ENCODE measurements at places on chromosomes 5 and 9.

- DNase-seq = no peak
Observed at GRCh38 chr9:83584995-83585394, 37.9 kb upstream of the IDNK start.

DNA sequence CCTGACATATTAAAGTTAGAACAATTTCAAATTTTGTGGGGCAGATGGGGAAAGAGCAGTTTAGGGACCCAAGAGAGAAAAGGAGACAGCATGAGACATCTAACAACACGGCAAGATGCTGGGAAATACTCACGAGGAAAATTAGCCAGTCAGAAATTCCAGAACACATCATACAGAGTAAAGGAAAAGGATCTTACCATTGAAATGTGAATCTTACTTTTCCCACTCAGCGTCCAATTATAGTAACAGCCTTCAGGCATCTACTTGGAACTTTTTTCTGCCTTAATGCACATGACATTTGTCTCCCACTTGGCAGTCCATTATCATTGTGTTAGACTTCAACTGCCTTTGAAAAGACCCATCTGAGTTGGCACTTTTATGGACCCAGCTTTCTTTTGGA is 189.7 kb upstream of the SLC27A6 start:
- DNase-seq = no peak

- DNase-seq = no peak
Observed at GRCh38 chr5:138243794-138244193, 30.6 kb downstream of the GFRA3 start.

GRCh38 chr5:168055141-168055683 is 236.2 kb upstream of the WWC1 start:
- no peak for DNase-seq

GRCh38 chr5:72109625-72110024 is 2.4 kb downstream of the MAP1B start:
- DNase-seq = no peak

GRCh38 chr9:15935661-15936305 is 382.9 kb downstream of the CCDC171 start:
- DNase-seq = no peak

DNA sequence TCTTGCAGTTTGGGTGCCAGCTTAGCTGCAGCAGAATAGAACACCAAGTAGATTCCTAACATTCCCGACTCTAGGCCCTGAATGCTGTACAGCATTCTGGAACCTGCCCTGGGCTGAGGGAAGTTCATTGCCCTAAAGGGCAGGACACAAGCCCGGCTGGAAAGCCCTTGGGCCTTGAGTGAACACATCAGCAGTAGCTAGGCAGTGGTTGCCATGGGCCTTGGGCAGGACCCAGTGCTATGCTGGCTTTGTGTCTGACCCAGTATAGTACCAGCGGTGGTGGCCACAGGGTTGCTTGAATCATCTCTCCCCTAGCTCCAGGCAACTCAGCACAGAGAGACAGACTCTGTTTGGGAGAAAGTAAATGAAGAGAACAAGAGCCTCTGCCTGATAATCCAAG is 137.8 kb downstream of the AGTPBP1 start:
- no peak for DNase-seq

DNA sequence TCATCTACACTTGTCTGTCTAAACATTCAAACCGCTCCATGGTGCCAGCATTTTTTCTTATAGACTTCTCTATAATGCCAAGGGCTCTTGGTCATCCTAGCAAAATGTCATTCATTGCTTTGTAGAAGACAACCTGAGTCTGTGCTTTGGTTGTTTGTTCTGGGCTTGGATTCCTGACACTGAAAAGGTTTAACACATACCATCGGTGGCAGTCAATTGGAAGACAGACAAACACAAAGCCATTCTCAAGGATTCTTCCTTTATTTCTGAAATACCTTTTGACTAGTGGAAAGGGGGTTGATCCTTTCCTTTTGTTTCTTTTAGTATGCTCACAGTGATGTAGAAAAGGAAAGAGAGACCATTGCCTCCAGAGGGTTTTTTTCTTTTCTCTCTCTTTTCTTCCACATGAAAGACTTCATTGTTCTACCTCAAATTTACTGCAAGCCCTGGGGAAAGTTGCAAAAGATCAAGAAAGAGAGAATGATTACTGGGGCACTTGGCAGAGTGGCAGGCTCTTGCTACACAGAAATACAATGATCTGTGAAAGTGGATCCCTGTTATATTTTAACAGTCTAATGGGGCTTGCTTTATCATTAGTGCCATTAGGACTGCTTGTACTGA is 66.4 kb upstream of the TMC1 start:
- DNase-seq = no peak

DNA sequence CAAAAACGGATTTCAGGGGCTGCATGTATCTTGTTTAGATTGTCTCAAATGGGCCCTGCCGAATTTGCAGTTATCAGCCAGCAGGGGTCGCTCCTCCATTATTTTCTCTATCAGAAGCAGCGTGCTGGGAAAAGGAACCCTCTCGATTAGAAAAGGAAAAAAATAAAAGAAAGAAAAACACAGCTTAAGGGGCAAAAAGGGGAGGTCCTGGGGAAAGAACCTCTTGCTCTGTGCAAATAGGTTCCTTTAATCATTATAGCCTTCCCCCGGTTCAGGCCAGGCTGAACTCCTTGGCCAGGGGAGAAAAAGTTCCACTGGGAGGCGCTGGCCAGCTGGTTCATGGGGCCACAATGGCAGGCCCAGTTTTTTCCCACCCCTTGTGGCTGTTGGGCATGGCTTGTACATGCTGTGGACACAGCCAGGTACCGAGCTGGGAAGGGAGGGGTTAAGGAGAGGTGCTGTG is 25.0 kb upstream of the CAPSL start:
- peak; percentile 30 for DNase-seq

DNA sequence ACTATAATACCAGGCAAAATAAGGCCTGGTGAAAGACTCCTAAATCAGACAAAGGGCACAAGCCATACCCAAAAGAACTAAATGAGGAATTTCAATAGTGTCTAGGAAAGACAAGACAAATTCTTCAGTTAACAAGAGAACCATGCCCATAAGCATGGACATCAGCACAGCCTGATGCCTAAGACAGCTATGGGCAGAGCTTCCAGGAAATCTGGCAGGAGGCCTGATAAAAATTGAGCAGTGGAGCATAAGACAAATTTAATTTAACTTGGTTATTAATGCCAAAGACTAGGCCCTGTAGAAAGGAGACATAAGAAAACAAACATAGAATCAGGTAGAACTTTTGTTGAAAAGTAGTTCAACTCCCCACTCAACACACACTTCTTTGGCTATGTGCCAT is 17.3 kb downstream of the KLHL3 start:
- no peak for DNase-seq

DNA sequence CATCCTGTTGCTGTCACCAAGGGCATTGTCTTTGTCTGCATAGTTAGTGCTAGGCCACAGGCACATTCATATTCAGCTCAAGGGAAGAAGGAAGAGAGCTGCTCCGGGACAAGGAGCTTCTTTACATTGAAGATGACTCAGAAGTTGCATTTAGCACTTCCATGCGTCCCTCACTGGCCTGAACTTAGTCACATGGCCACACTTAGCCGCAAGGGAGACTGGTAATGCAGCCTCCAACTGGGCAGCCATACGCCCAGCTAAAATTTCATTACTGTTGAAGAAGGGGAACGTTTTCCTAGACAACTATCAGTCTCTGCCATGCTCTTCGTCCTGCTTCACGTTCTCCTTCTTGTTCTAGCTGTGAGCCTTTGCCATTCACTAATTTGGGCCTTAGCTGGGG is 20.0 kb downstream of the ACTL7B start:
- DNase-seq = peak; percentile 66

- DNase-seq = no peak
Observed at GRCh38 chr5:76717222-76718083, 1.5 kb downstream of the F2R start.

GRCh38 chr9:113454914-113455761 is 8.4 kb upstream of the RGS3 start:
- DNase-seq = no peak

DNA sequence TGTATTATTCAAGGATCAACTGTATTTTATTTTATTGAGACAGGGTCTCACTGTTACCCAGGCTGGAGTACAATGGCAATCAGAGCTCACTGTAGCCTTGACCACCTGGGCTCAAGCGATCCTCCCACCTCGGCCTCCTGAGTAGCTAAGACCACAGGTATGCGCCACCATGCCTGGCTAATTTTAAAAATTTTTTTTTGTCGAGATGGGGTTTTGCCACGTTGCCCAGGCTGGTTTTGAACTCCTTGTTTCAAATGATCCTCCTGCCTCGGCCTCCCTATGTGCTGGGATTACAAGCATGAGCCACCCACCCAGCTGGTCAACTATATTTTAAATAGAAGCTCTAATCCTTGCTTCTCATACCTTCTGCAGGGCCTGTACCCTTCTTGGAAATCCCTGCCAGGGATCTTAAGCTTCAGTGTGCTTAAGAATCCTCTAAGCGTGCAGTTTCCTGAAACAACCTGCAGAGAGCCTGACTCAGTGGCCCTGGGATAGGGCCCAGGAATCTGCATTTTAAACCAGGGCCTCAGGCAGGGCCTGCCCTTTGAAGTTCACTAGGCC is 2.9 kb downstream of the AKNA start:
- DNase-seq = no peak

DNA sequence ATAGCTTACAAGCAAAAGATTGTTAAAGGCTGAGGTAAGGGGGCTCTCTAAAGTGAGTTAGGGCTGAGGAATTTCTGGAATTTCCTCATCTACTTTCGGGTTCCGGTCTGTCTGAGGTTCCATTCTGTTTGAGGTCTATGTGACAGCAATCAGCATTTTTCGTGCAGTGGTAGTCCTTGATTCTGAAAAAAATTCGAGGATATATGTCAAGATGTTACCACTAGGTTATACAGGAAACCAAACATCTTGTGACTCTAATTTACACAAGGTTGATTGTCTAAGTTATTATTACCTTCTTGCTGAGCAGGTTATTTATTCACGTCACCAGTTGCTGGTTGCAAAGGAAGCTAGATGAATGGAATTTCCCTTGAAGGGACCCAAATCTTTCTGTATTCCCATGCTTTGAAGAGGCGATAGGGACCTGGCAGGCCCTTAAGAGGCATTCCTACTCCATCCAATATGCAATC is 35.2 kb downstream of the RLN2 start:
- no peak for DNase-seq

DNA sequence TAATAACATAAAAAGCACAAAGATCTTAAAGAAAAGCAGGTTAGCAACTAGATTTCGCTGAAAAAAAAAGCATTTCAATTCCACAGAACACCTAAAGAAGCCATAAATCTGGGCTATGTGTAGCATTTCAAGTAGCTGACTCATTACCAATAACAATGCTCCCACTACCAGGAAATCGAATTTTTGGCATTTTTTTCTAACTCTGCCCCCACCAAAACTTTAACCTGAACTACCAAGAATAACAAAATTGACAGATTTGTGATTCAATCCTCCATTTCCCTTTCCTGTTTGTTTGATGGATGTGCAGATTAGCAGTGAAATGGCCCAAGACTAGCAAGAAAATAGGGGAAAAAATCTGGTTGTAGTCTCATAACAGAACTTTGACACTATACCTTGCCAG is 180.2 kb downstream of the RASEF start:
- no peak for DNase-seq

DNA sequence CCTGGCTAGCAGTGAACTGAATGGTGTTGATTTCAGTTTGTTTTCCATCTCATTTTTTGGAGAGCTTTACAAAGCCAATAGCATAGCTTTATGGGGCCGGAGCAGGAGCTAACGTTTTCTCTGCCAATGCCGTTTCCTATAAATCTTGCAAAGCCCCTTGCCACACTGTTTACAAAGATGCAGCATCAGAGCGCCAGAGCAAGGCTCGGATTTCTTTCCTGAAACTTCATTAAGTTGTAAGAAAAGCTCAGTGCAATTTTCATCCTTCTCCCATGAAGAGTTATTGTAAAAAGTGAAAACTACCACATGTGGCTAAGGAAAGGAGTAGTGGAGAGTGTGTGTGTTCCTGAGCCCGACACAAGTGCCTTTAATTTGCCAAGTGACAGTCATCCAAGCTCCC is 178.2 kb upstream of the GDNF start:
- DNase-seq = no peak

DNA sequence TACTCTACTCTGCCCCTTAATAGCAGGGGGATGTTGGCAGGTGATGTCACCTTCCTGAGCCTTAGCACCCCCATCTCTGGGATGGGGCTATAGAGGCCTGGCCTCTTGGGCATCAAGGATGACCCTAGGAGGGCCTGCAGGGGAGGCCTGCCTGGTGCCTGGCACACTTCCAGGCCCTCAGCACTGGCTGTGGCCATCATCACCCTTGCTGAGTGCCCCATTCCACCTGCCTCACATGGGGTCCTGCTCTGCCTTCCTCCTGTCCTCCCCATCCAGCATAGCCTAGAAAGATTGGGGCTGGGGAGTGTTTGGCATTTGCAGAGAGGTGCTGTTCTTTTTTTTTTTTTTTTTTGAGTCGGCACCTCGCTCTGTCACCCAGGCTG is 17.7 kb upstream of the PHYHD1 start:
- DNase-seq = no peak

- DNase-seq = no peak
Observed at GRCh38 chr5:4977416-4978110, 162.6 kb upstream of the ADAMTS16 start.

DNA sequence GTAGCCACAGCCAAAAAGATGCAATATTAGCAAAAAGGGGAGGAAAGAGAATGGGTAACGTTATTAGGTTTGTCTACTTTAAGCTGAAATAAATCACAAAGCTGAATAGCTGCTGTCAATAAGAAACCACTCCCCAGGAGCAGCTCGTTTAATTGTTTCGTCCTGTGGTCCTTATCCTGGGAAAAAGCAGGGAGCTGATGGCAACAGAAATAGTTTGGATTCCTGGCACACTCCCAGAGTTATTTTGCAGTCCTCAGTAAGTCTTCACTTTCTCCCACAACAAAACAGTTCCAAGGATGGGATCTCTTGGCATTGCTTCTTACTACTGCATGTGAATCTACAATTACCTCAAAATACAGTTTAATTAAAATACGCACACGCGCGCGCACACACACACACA is 28.8 kb downstream of the FRMD3 start:
- DNase-seq = no peak

GRCh38 chr5:38468202-38468673 is 88.2 kb downstream of the LIFR start:
- DNase-seq = no peak

- no peak for DNase-seq
Observed at GRCh38 chr9:123568691-123569688, 213.0 kb downstream of the CRB2 start.

- DNase-seq = no peak
Observed at GRCh38 chr9:18319918-18320445, 154.0 kb upstream of the ADAMTSL1 start.

GRCh38 chr5:112614285-112614684 is 123.4 kb upstream of the APC start:
- no peak for DNase-seq

GRCh38 chr9:84711936-84712335 is 42.4 kb downstream of the NTRK2 start:
- no peak for DNase-seq

DNA sequence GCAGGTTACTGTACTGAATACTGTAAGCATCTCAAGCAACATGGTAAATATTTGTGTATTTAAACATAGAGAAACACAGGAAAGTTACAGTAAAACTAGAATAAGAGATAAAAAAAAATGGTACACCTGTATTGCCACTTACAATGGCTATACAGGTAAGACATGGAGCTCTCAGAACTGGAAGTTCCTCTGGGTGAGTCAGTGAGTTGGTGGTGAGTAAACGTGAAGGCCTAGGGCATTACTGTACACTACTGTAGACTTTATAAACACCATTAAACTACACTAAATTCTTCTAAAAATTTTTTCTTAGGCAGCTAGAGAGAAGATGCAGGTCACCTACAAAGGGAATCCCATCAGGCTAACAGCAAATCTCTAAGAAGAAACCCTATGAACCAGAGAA is 872.9 kb downstream of the TAF11L14 start:
- DNase-seq = no peak

Data from inflammatory macrophage treated with lipopolysaccharide for 4 hours (primary cell).